ENCODE measurements at places on chromosomes 2 and 18.

DNA sequence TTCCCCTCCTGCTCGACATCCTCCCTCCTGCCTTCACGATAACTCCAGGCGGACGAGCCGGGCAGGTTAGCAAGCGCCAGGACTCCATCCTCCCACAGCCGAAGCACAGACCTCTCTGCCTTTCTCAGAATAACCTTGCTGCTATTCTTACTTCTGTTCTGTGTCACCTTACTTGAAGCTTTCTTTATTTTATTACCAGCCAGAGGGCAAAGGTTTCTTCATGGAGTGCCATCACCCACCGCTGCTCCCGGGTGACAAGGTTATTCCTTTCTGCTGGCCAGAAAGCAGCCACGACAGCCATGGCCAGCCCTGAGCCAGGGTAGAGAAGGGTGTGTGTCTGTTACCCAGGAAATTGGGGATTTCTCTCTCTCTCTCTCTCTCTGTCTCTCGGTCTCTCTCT lies 227.1 kb downstream of the ANAPC1 start:
- no peak for DNase-seq

DNA sequence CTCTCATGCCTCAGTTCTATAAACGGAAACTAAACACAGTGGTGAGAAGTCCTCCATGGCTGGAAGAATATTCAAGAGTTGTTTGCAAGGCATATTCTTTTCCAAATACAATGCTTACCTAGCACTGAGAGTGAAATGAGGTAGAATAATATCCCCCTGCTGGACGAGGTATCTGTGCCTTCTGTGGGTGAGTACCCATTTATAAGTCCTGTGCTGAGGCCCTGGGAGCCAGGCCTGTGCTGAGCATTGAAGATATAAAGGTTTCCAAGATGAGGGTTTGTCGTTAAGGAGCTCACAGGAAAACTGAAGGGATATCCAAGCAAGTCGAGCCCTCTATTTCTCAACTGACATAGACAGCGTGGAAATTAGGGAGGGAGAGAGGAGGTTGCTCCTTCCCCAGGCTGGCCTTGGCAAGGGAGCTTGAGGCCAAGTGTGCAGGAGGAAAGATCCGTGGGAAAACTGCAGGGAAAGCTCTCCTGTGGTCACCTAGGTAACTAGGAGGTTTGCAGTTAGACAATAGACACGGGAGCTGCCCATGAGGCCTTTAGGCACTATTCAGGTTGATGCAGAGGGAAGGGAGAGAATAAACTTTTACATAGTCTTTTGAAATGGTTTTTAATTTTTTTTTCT lies 17.6 kb downstream of the PTPRM start:
- DNase-seq = no peak

DNA sequence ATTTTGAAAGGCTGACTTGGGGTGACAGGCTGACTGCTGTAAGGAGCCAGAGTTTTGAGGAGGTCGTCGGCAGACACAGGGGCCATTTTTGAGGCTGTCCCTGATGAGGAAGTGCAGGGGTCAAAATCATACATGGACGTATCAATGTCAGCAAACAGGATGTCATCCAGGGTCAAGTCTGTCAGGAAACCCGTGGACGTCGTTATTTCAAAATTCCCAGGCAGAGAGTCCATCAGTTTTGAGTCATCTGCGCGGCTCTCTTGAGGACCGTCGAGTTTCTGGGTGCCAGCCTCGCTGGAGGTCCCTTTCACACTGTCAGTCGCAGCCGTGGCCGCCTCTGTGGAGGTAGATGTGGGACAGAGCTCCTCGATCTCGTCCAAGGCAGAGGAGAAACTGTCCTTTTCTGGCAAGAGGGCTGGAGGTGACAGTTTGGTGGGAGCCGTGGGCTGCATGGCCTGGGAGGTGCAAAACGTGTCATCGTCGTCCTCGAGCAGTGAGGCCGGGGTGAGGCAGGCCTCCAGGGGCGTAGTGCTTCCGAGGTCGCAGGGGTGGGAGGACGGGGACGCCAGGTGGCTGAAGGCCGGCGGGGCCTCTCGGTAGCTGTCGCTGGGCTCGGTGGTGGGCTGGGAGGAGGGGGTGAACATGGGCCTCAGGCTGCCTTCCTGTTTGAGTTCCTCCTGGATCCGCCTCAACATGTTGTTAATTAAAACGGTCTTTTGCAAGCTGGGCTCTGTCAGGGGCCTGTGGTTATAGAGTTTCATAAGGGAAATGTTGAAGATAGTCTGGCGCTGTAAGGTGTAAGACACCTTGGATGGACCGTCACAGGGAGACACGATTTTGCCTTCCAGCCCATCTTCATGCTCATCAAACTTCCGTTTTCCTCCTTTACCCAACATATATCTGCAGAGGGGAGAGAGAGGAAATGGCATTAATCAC lies 17.5 kb downstream of the SERTAD2 start:
- no peak for DNase-seq

DNA sequence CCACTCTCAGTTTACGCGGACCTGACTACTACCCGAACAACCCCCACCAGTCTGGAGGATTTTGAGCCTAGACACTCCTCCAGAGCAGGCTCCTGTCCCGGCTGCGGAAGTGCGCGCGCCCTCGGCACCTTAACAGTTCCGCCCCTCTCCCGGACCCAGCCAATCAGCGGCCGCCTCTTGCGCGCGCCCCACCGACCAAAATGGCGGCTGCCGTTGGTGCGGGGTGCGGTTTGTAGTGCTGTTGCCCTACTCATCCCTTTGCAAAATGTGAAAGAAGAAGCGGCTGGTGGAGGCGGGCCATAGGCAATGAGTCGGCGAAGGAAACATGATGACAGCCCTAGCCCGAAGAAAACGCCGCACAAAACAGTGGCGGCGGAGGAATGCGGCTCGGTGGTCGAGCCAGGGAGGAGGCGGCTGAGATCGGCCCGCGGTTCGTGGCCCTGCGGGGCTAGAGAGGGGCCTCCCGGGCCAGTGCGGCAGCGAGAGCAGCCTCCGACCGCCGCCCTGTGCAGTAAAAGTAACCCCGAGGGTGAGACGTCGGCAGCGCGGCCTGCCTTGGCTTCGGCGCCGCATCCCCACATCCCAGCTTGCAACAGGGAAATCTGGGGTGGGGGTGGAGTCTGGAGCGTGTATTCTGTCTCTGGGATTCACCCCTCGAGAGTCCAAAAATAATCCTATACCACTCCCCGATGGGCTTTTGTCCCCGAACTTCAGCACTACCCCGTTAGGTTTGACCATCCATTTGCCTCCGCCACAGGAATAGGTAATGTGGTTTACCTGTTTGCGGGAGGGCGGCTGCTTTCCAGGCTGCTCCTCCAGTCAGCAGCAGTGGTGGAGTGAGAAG lies at the start of gene ETAA1:
TSS of gene ETAA1 (plus strand) at position 191 of the 844 bp plus-strand sequence. CDS start at position 307, 116 bp downstream.
- DNase-seq = peak; percentile 91

DNA sequence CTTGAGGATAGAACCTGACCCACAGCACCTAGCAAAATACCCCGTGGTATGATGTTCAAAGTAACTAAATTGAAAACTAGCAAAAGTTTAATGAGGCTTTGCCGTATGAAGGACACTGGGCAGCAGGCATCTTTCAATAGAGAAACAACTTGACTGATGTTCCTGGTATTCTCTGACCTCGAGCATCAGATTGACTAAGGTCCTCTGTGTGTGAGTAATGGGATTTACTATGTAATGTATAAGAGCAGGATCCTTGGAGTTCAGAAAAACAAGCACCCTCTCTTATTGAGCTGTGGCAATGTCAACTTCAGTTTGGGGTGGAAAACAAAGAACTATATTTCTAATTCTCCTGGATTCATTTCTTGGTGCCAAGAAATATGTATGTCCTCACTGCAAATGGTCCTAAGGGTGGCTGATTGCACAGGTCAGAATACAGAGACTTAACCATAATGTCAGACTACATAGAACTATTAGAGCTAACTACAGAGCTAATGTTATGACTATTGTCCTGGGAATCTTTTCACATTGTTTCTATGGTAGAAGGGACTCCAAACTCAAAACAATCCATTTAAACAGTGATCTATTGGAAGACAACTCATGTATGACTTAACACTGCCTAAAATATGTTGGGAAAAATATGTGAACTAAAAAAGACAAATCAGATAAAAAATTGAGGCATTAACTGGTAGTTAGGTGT lies 4.4 kb downstream of the TNFAIP6 start:
- DNase-seq = no peak

DNA sequence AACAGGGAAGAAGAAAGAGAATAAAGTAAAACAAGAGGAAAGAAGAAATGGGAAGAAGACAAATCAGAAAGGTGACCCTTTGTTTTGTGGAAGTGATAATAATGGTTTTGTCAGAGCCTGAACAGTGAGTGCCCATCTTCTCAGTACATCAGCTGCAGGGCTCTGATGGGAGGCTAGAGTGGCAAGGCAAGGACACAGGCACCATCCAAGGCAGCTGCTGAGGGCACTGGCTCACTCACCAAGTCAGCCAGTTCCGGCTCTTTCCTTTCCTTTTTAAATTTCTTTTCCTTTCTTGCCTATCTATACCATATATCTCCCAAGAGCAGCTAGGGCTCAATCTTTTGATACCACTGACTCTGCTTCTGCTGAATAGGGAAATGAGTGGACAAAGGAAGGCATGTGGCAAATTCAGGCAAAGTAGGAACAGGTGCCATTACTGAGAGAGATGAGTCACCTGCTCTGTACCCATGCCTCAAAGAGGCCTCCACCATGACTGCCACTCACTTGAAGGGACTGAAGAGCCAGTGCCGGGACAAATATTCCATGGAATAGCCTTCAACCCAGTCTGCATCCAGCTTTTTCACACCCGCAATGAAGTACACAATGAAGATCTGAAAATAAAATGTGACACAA lies 6.2 kb downstream of the GGCX start:
- DNase-seq = no peak

- no peak for DNase-seq
Measured at GRCh38 chr2:181861379-181861778, 30.2 kb upstream of the ITPRID2 start.

DNA sequence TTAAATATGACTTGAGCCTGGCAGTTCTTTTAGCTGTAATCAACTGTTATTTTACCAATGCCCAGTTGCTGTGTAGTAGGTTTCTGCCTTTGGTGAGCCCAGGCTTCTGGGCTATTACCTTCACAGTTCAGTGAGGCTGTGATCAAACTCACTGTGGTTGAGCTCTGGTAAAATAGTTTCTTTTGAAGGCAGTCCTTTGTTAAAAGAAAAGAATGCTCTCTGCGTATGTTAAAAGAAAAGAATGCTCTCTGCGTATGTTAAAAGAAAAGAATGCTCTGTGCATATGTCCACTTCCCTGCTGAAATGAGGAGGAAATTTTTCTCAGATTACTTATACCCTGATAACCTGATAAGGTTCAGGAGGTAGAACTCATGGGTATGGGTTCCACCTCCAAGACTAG lies 244.3 kb downstream of the RNF144A start:
- no peak for DNase-seq

GRCh38 chr2:169510496-169510895 lies 994 bp downstream of the KLHL41 start:
- no peak for DNase-seq

DNA sequence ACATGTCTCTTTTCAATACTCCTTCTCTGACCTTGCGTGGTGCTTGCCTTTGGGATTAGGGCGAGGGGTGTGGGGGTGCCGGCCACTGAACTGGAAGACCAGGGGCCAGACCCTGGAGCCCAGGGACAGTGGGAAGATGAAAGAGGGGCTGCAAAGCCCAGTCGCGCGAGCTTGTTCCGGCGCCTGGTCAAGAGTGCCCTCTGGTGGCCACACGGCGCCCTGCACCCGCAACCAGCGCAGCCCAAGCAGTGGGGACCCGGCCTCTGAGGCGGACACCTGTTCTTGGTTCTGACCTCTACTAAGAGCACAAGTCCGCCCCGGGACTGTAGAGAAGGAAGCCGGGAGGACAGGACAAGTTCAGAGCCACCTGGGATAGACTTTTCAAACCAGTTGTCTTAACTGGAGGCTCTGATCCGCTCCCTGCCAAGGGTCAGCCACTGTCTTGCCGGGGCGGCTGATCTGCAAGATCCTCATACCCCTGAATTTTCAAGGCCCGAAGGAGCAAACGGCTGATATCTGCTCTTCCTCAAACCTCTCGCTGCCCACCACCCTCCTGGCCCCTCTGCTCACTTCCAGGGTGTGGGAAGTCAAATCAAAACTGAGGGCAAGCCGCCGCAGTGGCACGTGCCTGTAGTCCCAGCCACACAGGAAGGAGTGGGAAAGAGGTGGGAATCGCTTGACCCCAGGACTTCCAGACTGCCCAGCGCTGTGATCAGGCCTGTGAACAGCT lies 14.9 kb upstream of the MSH6 start:
- DNase-seq = peak; percentile 36

GRCh38 chr2:69061525-69061924 lies 48.5 kb downstream of the ANTXR1 start:
- no peak for DNase-seq

DNA sequence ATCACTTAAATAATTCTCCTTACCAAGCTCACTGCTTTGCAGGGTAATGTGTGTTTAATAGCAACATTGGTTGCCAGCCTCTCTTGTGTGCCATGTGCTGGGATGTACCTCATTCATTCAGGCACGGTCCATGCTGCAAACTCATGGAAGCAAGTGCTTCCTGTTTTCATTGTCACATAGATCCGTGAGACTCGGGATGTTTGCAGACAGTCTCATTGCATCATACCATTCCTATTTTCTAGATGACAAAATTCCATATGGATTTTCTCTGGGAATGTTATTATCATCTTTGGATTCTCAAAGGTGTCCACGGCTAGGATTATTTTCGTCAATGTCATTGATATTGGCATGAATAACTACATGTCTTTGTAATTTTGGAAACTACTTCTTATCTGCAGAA lies 60.0 kb upstream of the HDAC4 start:
- no peak for DNase-seq

- no peak for DNase-seq
Measured at GRCh38 chr2:86563650-86564061, 413 bp upstream of the CHMP3 start.

Measured in stimulated activated naive CD4-positive, alpha-beta T cell (primary cell).